ENCODE measurements at places on chromosomes 4 and X.

DNA sequence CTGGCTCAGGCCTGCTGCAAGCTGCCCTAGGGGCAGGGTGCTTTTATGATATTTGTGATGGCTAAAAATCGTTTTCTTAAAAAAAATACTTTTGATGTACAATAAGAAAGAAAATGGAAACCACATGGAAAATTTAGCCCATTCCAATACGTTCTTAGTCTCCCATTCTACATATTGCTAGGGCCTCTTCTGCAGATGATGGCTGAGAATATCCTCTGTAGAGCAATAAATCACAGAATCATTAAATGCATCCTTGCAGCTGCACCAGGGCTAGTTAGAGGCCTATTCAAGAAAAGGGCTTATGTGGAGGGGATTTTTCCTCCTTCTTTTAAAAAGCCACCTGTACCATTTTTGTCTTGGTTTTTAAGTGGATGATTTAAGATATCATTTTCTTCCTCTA lies 97.6 kb upstream of the C1GALT1C1 start:
- no peak for DNase-seq

- DNase-seq, result no peak
Observed at GRCh38 chrX:113048480-113048879, 207.8 kb upstream of the AMOT start.

- no peak for DNase-seq
Observed at GRCh38 chrX:49244207-49244606, 8.9 kb downstream of the CCDC22 start.

- DNase-seq, result no peak
Observed at GRCh38 chrX:63735882-63736281, 49.1 kb downstream of the ARHGEF9 start.

DNA sequence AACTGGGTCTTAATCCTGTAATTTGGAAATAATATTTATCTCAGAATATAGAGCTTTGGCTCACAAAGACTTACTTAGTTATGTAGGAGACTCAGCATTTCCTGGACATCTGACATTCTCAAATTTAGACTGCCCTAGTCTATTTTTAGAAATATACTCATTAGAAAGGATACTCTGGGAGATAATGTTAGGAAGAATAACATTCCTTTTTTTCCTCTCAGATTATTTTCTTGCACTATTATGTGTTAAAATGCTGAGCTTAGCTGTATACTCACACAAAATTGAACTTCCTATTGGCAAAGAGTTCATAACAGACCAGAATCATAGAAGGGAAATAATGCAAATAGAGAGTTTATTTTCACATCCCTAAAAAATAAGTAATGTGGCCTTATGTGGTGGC lies 1424.9 kb upstream of the PCDH7 start:
- DNase-seq, result no peak

GRCh38 chr4:160318567-160319220 lies 1215.8 kb downstream of the RAPGEF2 start:
- DNase-seq, result no peak

GRCh38 chr4:125833-126232 lies 1.5 kb downstream of the ZNF718 start:
- DNase-seq, result no peak

- DNase-seq, result no peak
Observed at GRCh38 chrX:20670611-20671010, 403.9 kb upstream of the RPS6KA3 start.

GRCh38 chr4:152454398-152455011 lies 81.4 kb downstream of the FBXW7 start:
- no peak for DNase-seq

DNA sequence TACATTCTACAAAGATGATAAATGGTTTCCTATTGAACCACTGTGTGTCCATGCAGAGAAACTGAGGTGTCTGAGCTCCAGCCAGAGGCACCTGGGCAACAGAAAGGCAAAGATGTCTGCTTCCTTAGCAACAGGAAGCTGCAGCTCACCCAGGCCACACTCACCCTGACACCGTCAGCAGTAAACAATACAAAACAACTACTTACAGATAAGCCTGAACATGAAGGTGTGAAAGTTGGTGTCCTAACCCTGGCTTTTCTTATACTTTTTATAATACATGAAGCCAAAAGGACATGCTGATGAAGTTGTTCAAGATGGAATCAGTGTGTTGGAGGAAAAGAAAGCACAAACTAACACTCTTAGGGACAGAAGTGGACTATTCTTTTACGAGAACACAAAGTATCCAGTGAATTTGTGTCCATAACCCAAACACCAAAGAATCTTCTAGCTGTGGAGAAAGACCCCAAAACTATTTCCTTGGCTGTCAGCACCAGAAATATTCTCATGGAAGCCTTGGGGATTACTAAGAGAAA lies 117.3 kb downstream of the SYNPO2 start:
- no peak for DNase-seq

DNA sequence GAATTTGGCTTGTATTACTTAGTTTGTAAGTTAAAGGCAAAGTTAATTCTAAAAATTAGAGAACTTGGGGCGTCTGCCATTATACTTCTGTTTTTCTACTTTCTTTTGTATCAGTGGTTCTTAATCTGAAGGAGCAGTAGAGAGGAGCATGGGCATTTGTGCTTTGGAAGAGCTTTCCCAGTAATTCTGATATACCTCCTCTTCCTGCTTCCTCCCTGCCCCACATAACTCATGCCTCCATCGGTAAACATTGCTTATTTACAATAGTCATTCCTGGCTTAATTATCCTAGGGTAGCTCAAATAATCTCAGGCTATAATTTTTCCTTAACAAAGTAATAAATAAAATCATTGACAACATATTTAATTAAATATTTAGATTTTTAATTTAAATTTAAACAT lies 37.1 kb upstream of the SPARCL1 start:
- DNase-seq, result no peak

DNA sequence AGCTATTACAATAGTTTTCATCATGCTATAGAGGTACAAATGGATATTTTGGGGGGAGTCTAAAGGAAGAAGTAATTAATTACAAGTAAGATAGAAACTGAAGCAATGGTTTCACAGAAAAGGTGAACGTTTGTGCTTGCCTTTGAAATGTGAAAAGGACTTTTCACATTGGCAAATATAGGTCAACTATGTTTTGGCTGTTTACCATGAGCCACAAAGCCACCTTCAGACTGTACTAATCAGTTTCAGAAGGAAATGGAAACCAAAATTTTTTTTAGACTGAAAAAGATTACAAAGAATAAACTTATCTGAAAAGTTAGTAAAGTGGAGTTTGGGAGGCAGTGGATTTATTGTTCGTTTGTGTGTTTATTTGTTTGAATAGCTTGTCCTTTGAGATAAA lies 32.1 kb downstream of the SYTL5 start:
- no peak for DNase-seq

DNA sequence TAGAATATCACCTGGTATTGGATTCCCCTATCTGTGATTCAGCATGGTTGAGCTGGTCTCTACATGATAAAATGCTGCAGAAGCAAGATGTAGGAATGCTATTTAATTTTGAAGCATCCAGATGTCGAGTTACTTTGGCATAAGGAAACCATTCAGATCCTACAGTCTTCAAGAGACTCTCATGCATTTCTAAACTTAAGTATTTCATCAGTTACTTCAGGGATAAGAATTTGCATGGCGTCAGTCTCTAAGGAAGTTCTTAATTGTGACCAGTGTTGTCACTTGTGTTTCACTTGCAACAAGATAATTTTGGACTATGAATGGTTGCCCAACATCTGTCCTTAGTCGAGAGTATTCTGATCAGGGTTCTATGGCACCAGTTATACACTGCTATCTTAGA lies 192.4 kb downstream of the CCNG2 start:
- DNase-seq, result no peak

Measured in stimulated activated CD4-positive, alpha-beta T cell treated with anti-CD3 and anti-CD28 coated beads, TNF-alpha, amount 100 ng/mL, for 4 hours (primary cell).